ENCODE measurements at places on chromosomes 11 and 22. TPM values are rescaled to one million over a fixed set of nuclear protein-coding genes. Genes with fewer than 3 reads are reported as not detected.

HSPB2 gene
- total RNA-seq = not detected

C11orf91 gene
- total RNA-seq = not detected

GPHA2 gene
- not detected for total RNA-seq

NAALADL1 gene
- total RNA-seq = 10.7 TPM

TEX12 gene
- not detected for total RNA-seq

ME3 gene
- total RNA-seq = 53.4 TPM

RASL10A gene
- total RNA-seq = 0.73 TPM

OR4D5 gene
- total RNA-seq = not detected

Data from pulmonary artery endothelial cell (primary cell).